ENCODE measurements at places on chromosomes 6 and 20. TPM values are rescaled to one million over a fixed set of nuclear protein-coding genes. Genes with fewer than 3 reads are reported as not detected.

DNA sequence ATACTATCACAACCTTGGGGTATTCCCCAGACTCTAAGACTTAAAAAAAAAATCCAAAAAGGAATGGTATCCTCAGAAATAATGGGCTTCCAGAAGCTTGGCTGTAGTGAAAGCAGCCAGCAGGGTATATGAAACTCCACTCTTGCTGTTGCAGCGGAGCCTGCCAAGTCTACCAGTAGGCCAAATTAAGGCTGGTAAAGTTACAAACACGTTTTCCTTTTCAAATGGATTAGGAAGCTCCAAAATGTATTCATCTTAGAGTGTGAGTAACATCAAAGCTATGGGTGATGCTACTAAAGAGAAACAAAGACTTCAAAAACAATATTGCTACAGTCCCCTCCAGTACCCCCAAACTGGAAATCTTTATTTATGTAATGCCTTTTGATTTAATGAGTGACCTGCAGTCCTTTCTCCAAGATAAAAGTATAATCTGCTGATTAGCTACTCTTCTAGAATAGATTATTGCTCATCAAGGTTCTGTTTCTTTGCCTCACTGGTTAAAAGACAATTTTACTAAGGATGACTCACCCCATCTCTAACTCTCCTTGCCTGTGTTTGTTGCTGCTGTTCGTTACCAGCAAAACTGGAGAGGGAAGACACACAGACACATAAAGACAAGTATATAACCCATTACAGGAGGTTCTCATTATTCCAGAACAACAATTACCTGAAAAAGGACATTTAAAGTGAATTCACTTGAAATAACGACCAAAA, 84.9 kb downstream of the BTBD9 start:
- no peak for DNase-seq

DNA sequence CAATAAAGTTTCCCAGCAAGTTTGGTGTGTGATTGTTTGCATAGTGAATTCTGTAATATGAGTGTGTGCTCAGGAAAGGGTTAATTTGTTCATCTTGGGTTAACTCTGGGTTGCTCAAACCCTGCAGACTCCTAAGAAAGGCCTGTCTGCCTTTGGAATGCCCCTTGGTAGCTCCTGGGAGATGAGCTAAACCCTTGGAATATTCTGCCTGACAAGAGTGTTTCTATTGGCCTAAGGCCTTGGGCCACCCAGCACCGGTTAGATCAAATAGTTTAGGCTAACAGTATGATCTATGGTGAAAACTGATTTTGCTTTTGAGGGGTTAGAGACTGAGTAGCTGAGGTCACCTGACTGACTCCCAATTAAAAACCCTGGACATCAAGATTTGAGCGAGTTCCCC, 248.3 kb downstream of the GRM1 start:
- no peak for DNase-seq

GRCh38 chr20:64168381-64169090, 4.3 kb downstream of the MYT1 start:
- no peak for DNase-seq

DNA sequence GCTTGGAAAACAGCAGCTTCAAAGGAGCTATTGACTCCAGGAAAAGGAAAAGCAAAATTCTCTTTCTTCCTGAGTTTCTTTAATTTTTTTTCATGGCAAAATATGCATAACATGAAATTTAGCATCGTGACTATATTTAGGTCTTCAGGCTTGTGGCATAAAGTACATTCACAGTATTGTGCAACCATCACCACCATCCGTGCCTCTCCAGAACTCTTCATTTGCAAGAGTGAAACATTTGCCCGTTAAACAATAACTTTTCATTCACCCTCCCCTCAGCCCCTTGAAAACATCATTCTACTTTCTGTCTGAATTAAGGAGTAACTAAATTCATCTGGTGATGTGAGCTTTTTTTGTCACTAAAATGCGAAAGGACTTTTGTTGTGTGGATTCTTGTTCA, 251.7 kb downstream of the PHACTR1 start:
- DNase-seq = no peak

The KHDC1L gene
- total RNA-seq = not detected

The MLIP gene
- 0.44 TPM for total RNA-seq

Data from breast epithelium (tissue), 4 donors.